Activated CD4-positive, CD25-positive, alpha-beta regulatory T cell (primary cell): ENCODE measurements at places on chromosomes 4 and X.
A peak's percentile ranks its signal among the peaks of the same experiment; 100 is the strongest.

- no peak for DNase-seq
These were observed 37.0 kb upstream of the ATP6AP2 start for GRCh38 chrX:40543661-40544328.

DNA sequence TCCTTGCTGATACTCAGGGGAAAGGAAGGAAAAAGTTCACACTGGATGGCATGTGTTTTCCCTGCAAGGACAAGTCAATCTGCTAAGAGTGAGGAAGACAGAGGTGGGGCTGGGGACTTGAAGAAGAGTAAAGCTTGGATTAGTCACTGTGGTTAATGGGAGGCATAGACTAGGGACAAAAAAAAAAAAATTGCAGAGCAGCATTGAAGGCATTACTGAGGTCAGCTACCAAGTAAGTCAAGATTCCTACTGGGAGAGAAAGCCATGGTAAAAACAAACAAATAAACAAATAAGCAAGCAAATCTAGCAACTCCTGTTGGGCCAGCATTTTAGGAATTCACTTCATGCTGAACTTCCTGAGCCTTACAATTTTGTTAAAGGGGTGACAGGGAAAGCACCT, 58.2 kb upstream of the GPC4 start:
- no peak for DNase-seq

GRCh38 chrX:53831662-53832635, 145.4 kb upstream of the HUWE1 start:
- DNase-seq = peak; percentile 1

DNA sequence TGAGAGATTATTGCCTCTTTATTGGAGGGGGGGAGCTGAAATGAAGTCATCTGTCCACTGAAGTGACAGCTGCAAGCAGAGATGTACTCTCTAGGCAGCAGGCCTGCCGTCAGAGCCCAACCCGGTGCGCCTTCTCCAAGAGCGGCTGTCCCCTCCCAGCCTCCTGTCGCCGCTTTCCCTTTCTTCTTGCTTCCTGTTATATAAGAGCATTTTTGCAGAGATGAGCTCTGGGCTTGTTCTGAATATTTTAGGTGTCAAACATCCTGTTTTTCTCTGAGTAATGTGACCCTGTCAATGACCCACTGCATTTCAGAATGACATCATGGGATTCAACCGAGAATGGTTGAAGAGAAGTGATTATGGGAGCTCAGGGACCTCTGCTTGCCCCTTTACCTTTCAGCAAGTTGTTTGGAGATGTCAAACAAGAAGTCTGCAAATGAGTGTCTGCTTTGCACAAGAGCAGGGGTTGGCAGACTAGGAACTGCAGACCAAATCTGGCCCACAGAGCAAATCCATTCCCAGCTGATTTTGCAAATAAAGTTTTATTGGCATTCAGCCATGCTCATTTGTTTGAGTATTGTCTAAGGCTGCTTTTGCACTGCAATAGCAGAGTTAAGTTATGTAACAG, 79.9 kb downstream of the SLC9A6 start:
- no peak for DNase-seq

DNA sequence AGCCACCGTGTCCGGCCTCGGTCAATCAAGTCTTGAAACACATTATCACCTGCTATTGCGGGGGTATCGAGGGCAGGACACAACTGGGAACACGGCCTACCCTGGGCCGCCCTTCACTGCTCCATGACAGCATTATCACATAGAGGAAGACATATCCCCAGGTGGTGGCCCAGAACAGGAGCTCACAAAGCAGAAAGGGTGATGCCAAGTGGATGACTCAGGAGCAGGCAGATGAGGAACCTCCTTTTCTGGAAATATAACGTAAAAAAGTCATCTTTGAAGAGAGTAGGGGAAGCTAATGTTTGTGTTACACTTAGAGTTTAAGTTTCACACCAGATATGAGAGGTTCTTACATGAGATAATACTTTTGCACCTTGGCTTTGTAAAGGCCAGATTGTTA, 5.3 kb upstream of the SUPT20HL1 start:
- no peak for DNase-seq

GRCh38 chr4:47120783-47121182, 89.4 kb downstream of the GABRB1 start:
- no peak for DNase-seq

GRCh38 chr4:168386002-168386401, 67.5 kb upstream of the DDX60 start:
- DNase-seq = no peak

DNA sequence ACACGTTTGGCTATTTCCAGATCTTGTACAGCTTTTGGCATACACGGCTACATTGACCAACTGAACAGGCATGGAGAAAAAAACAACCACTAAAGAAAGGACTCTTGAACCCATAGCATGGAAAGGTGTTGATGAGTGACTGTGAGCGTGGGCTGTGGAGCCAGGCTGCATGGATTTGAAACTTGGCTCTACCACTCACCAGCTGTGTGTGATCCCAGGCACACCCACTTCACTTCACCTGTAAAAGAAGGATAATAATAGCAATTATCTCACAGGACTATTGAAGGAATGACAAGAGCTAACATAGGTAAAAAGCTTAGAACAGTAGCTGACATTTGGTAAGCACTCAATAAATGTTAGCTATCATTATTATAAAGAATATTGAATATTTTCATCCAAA, 301.7 kb upstream of the CPEB2 start:
- no peak for DNase-seq

DNA sequence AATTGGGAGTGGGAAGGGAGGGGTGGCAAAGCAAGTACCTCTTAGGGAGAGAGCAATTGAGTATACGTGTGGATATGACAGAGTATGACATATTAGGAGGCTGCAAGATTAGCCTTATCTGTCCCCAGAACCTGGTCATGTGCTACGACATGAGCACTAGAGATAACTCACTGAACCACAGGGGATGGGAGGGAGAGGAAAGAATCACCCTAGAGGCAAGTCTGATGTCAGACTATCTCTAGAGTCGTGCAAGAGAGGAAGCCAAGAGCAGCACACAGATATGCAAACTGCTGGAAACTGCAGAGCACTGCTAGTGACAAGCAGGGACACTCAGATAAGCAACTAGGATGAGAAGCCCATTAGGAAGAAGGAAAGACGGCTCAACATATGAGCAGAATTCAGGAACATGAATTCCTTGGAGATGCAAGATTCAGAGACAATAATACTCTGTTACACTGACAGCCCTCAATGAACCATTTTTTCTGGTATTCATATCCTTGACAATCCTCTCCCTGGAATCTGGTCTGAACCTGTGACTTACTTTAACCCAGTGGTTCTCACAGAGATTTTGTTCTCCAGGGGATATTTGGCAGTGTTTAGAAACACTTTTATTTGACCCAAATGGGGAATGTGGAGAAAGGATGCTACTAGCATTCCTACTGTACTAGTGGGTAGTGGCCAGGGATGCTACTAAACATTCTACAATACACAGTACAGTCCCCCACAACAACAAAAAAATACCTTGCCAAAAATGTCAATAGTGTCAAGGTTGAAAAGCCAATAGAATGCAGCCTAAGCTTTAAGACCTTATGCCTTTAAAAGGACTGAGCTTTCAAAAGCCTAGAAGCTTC, 84.0 kb upstream of the BMP2K start:
- DNase-seq = no peak

DNA sequence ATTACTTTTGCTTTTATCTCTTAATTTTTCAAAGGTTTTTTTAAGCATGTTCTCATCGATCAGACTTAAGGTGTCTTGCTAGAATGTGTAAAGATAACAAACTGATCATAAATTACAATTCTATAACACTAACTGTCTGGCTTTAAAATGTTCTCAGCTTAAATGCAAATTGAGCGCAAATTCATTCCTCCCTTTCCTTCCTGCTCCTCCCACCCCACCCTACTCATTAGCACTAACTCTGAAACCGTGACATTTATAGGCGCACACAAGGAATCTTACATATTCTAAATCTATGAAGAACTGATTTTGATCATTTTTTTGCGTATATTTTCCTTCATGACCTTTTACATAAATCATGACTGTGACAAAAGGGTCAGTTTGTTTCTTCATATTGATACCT, 590.0 kb upstream of the DIAPH2 start:
- no peak for DNase-seq

DNA sequence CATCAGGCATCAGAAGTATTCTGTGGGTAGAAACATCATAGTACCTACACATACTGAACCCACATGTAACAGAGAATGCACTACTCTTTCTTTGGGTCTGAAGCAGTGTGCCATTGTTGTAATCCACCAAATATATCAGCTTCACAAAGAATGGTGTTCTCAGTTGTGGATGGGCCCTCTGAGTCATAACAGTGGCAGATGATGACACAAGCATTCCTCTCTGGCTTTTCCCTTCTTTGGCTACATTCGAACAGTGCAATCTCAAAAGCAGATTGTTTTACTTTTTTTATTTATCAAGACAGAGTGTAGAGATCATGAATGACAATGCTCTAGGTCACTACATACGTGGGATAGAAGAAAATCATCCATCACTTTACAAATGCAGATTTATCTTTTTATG, 247.2 kb upstream of the EPHA5 start:
- DNase-seq = no peak

- DNase-seq = no peak
These were observed 91.5 kb downstream of the HPRT1 start for GRCh38 chrX:134551376-134552048.

GRCh38 chr4:94516067-94516466, 64.3 kb downstream of the PDLIM5 start:
- no peak for DNase-seq

- no peak for DNase-seq
These were observed 34.3 kb upstream of the GUCY1A1 start for GRCh38 chr4:155632310-155632840.

GRCh38 chr4:10667701-10668326, 16.8 kb downstream of the CLNK start:
- no peak for DNase-seq
